ENCODE measurements at places on chromosomes 1 and 21. TPM values are rescaled to one million over a fixed set of nuclear protein-coding genes. Genes with fewer than 3 reads are reported as not detected.

DNA sequence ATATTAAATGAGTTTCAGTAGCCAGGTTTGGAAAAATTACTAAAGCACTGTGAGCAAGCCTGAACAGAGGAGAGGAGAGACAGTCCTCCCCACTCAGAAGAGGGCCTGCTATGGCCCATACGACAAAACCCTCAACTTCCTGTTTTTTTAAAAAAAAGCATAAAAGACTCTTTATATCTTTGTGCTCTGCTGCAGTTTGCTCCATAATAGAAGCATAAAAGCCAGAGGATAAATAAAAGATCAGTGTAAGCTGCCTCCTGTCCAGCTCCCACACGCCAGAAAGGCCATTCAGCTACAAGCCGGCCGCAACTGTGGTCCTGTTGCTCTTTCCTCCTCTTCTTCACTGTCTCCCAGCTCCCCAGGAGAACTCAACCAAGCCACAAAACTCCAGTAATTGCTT lies 37.8 kb downstream of the NID1 start:
- no peak for ATAC-seq

DNA sequence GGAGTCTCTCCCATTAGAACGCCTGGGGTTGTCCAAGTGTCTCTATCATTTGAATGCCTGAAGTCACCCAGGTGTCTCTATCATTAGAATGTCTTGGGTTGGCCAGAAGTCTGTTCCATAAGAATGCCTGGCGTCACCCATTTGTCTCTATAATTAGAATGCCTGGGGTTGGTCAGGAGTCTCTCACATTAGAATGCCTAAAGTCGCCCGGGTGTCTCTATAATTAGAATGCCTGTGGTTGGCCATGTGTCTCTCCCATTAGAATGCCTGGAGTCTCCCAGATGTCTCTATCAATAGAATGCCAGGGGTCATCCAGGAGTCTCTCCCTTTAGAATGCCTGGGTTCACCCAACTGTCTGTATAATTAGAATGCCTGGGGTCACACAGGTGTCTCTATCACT lies 54.5 kb downstream of the RNF187 start:
- no peak for ATAC-seq

DNA sequence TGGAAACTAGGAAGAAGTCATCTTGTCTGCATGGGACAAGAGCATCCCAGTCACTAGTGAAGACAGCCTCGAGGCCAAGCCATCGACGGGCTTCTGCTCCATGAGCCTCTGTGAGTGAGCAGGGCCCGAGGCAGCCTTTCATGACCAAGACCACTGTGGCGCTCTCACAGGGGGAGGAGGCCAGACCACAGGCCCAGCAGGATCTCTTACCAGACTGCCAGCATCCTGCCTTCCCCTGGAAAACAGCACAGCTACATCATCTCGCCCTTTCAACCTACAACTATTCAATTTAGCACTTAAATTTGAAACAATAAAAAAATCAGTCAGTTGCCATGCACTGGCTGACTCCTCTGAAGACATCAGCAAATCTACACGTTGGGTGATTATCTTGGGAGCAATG lies 85.4 kb downstream of the HSF2BP start:
- ATAC-seq = no peak

DNA sequence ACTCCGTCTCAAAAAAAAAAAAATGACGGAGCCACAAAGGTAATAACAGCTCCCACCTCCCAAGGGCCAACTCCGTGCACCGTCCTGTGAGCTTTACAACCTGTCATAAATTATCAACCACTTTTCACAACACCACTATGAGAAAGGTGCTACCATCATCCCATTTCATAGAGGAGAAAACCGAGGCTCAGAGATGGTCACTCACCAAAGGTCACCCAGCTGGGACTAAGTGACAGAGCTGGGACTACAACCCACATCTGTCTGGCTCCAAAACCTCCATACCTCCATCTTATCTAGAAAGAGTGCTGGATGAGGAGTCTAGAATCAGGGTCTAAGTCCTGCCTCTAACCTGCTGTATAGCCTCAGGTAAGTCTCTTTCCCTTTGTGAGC lies 43.6 kb upstream of the ECE1 start:
- no peak for ATAC-seq

- ATAC-seq = no peak
Measured at GRCh38 chr1:159222075-159222865, 17.6 kb downstream of the ACKR1 start.

- no peak for ATAC-seq
Measured at GRCh38 chr1:61727544-61727943, 2.6 kb upstream of the TM2D1 start.

DNA sequence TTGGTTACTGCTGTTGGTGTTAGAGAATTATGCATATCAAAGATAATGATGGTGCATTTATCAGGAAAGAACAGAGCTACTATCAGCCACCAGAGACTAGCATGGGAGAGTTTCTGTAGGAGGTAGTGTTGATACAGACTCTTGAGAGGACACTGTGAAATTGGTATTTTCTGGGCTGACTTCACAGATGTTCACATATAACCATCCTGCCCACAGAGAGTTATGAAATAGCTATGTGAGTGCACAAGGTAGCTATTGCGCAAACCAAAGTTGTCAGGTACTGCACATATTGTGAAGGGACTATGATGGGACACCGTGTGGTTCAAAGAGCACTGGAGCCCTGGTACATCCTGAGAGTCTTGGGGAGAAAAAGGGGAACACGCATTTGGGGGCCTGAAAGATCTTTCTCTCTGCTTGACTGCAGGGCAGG lies 1.4 kb upstream of the TLCD4 start:
- ATAC-seq = no peak

- ATAC-seq = peak; percentile 97
Measured at GRCh38 chr1:113904674-113905434, at the start of the genes AP4B1 and DCLRE1B. Gene AP4B1 (minus strand): TSS chr1:113904799. CDS start chr1:113904717, 82 bp downstream. Gene DCLRE1B (plus strand): TSS chr1:113905326. CDS start chr1:113905587, 261 bp downstream.

GRCh38 chr1:46637444-46638083 lies 21.0 kb upstream of the MOB3C start:
- no peak for ATAC-seq

DNA sequence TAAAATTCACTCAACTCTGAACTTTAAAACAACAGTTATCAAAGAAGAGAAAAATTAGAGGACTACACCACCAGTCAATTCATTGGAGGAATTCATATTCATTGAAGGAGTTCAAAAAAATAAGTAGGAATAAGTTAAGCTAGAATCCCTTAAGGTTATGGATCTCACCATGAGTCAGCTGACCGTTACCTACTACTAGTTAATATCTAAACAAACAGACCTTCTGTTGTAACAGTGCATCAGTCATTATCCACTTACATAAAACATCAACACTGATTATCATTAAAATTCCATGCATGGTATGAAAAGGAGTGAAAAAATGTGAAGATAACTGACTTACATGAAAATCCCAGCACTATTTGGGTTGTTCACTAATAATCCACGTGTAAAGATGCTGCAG lies 44.9 kb downstream of the FOXJ3 start:
- no peak for ATAC-seq

DNA sequence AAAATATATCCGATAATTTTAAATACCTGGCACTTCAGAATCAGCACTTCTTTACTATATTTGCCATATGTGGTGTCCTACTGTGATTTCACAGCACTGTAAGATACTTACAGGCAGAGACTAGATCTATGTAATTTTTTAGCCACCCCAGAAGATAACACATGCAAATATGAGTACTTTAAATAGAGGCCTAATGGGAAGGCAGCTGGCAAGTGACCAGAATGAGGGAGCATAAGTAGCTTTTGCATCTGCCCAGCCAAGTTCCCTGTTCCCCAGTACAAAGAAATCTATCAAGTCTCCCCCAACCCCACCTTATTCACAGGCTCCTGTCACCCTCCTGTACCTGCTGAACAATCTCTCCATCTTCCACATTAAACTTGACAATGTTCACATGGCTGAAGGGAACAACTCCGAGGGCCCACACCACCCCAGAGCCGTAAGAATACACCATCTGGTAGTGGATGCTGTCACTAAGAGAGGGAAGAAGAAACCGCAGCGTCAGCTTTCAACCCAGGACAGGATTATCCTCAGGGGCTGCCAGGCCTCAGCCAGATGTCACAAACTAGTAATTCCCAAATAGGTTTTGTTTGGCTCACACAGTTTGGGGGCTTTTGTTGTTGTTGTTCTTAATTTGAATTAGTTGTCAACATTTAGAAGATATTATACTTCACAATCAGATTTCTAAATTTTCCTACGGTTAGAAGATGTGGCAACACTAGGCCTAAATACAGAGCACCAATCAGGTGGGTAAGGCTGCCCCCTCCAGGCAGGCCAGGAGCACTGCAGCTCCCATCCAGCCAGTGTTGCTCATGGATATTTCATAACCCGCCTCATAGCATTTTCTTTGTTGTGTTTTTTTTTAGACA lies 10.4 kb downstream of the EMC1 start:
- peak; percentile 96 for ATAC-seq

DNA sequence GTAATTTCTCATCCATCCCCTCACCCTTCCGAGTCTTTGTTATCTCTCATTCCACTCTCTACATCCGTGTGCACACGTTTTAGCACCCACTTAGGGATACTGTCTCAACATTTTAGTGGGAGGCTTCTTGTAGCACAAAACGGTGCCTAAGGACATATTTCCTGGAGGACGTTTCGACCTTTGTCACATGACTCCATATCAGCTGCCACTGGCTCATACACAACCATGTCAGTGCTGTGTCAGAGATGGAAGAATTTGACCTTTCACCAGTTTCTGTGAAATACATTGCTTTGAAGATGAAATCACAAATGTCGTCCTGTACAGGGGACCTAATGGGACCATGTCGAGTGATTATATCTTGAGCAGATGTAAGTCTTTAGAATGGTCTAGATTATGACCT lies 15.6 kb downstream of the B3GALT5 start:
- no peak for ATAC-seq

- no peak for ATAC-seq
Measured at GRCh38 chr1:100217834-100218233, 31.8 kb downstream of the DBT start.

GRCh38 chr1:114446198-114446597 lies 64.8 kb downstream of the TRIM33 start:
- no peak for ATAC-seq

DNA sequence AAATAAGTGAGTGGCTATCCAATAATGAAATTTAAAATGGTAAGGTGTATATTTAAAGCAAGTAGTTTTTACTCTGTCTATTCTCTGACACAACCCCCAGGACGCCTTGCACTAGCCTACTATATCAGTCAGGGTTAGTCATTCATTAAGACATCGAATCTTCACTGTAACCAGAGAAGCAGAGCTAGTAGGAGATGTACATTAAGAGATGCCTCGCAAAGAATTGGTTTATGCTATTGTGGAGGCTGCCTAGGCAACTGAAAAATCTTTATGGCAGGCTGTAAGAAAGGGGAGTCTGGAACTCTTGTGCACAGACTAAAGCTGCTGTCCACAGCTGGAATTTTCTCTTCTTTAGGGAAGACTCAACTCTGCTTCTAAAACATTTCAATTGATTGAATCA lies 28.8 kb downstream of the NTNG1 start:
- no peak for ATAC-seq

GRCh38 chr1:32774950-32775634 lies 42.1 kb downstream of the YARS1 start:
- no peak for ATAC-seq

DNA sequence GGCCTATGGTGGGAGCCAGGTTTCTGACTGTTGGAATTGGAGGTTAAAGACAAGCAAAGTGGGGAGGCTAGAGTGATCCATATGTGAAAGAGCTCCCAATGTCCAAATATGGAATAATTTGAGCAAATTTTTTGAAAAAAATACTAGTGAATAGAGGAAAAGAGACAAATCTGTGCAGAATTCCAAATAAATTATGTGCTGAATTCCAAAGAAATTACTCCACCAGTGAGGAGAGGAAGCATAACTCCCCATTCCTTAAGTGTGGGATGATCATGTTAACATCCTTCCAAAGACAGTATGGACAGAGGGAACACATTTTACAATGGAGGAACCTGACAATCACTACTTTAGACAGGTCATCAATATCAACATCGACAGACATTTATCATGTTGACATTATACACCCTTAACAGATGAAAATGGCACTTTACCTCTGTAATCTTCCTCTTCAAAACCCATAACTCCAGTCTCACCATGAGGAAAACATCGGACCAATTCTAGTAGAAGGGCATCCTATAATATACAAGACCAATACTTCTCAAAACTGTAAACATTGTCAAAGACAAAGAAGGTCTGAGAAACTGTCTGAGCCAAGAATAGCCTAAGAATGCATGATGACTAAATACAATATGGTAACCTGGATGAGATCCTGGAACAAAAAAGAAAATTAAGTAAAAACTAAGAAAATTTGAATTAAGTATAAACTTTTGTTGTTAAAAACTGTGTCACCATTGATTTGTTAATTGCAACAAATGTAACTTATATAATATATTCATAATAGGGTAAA lies 71.5 kb upstream of the RGS4 start:
- no peak for ATAC-seq

GRCh38 chr1:217327901-217328300 lies 303.0 kb downstream of the GPATCH2 start:
- no peak for ATAC-seq

Gene KCNA2
- total RNA-seq = 2.8 TPM

Gene RPS8
- 3,010 TPM for total RNA-seq

Gene SV2A
- 6.3 TPM for total RNA-seq

Gene SPRR2F
- 12.0 TPM for total RNA-seq

Gene SERINC2
- 8.7 TPM for total RNA-seq

Gene PPFIA4
- total RNA-seq = 0.81 TPM

Gene GNG12
- 152 TPM for total RNA-seq

Gene METTL25B
- total RNA-seq = 21.8 TPM

Gene SH2D1B
- 0.10 TPM for total RNA-seq

Gene TRIM17
- not detected for total RNA-seq

Gene KCNE2
- not detected for total RNA-seq

Gene PSRC1
- 7.1 TPM for total RNA-seq

Gene CDCA8
- total RNA-seq = 0.13 TPM

Gene C1orf167
- total RNA-seq = 0.35 TPM

All from gastroesophageal sphincter (tissue), 4 donors.